NCI-H460 (cell line): ENCODE measurements at places on chromosomes 2 and 18. TPM values are rescaled to one million over a fixed set of nuclear protein-coding genes. Genes with fewer than 3 reads are reported as not detected.

- DNase-seq: no peak
These were observed 773.5 kb downstream of the CNTNAP5 start for GRCh38 chr2:124798551-124798950.

DNA sequence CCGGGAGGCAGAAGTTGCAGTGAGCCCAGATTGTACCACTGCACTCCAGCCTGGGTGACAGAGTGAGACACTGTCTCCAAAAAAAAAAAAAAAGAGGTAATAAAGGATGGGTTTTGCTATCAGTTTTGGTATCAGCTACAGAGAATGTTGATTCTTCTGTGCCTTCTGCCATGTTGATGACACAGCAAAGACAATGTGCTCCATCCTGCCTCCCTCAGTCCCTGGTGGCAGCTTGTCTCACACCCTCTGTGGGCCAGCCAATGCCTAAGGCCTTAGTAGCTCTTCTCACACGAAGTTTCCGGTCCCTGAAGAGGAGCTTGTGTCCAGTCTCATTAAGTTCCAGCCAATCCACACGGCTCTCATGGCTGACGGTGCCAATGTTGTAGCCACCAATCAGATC lies 17.6 kb downstream of the IFT172 start:
- DNase-seq: no peak

STON1 gene
- total RNA-seq: 1.0 and 1.2 TPM in 2 replicates

DNA sequence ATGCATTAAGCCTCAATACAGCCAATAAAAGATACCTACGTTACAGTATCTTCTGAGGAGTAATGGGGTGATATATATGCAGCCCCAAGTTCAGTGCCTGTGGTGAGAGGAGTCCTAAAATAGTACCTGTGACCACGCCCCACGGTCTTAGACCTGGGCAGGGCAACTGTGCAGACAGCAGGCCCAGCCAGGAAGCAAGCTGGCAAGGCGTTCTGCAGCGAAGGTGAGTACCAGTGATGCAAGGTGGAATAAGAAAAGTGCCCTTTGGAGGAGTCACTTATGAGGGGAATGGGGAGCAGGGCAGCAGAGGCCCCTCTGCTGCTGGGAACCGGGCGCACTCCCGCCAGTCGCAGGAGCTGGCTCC lies 12.7 kb upstream of the MAP3K2 start:
- DNase-seq: no peak

GRCh38 chr2:121137571-121137970 lies 147.4 kb downstream of the TFCP2L1 start:
- DNase-seq: no peak

- DNase-seq: no peak
These were observed 23.2 kb upstream of the SLC35F6 start for GRCh38 chr2:26740890-26741302.

- DNase-seq: no peak
These were observed 3.8 kb downstream of the SOCS6 start for GRCh38 chr18:70292628-70293027.

GRCh38 chr2:70012887-70013286 lies 51.5 kb upstream of the ASPRV1 start:
- no peak for DNase-seq

DNA sequence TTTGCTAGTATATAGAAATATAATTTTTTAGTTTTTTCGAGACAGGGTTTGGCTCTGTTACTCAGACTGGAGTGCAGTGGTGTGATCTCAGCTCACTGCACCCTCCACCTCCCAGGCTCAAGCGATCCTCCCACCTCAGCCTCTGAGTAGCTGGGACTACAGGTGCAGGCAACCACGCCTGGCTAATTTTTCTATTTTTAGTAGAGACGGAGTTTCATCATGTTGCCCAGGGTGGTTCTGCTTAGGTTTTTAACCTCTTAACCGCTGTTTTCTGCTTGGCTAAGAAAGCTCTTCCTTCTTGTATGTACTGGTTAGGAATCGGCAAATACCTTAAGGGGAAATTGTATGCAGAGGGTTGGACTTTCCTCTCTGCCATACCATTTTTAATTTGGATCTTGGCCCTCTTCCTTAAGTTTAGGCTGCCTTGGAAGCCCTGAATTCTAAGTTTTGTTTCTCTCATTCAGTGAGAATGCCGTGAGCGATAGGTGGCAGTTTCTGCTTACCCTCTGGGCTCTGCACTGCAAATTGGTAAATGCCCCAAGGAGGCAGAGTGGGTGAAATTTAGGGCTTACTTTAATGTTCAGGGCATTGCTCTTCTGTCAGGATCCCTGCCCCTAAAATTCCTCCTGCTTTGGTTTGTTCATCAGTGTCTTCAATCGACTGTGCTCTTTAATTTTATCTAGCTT lies 32.3 kb downstream of the EML6 start:
- DNase-seq: no peak

DNA sequence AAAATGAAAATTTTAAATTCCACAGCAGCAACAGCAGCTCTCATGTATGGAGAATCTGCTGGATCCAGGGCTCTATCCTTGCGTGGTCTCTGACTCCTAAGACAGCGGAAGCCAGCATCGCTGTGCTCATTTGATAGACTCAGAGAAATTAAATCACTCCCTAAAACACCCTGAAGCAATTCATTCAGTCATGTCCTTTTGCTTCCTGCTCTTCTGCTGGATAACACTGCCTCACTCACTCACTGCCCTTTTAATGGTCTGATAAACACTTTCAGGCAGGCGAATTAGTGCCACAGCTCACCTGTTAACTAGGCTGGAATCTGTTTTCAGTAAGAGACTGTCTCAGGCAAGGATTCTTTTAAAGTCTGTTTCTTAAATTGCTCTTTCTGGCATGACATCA lies 10.0 kb downstream of the WIPF1 start:
- no peak for DNase-seq

UGT1A4 gene
- 0.20 TPM in 1 of 2 replicates, not detected in the other for total RNA-seq

DNA sequence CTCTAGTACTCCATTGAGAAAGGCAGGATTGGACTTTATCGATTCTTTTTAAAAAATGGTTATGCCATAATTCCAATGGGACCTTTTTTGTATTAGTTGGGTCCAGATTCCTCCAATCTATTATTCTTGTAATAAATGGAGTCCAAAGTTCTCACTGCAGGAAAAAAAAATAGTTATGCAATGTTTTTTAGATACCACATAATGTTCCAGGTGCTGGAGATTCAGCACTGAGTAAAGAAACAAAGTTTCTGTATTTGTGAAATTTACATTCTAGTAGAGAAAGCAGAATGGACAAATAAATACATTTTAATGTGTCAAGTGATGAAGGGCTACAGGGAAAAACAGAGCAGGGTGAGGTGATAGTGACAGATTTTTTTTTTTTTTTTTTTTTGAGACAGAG lies 78.5 kb upstream of the MYCN start:
- DNase-seq: no peak

- DNase-seq: no peak
These were observed 154.1 kb downstream of the HDAC4 start for GRCh38 chr2:239246723-239247122.

BOLL gene
- not detected in 2 replicates for total RNA-seq

DNA sequence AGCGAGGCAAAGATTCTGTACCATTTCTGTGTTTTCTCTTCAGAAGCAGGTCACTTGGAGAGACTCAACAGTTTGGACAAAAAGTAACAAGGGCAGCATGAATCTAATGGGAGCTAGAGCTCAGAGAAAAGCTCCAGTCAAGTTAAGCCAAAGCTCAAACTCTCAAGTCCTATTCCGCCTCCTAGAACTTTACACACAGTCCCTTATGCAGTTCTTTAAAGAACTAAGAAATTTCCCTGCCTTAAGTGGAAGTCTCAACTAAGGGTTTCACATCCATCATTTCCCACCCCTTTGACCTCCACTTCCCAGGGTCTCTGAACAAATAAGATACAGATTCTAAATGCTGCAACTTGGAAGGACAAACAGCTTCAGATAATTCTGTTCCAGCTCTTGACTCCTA lies 121.3 kb upstream of the RNU4ATAC start:
- DNase-seq: no peak

GRCh38 chr2:88606371-88607030 lies 20.8 kb downstream of the EIF2AK3 start:
- no peak for DNase-seq

IL36A gene
- total RNA-seq: not detected in 2 replicates

SNORC gene
- 2.8 and 3.1 TPM in 2 replicates for total RNA-seq

DNA sequence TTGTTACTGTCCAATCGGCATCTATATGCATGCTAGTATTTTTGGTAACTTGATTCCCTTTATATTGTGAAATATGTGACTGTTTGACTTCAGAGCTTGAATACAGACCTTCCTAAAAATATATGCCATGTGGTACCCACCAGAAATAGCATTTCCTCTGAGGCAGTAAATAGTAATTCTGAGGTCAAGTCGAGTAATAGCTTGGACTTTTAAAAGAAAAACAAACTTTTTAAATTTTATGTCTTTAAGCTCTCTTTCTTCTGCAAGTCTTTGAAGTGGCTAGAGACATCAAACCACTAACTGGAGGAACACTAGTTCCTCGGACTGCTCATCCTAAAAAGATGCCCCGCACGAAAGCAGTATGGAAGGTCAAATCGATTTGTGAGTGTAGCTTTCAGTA lies 396.8 kb upstream of the SLC14A2 start:
- DNase-seq: no peak

DNA sequence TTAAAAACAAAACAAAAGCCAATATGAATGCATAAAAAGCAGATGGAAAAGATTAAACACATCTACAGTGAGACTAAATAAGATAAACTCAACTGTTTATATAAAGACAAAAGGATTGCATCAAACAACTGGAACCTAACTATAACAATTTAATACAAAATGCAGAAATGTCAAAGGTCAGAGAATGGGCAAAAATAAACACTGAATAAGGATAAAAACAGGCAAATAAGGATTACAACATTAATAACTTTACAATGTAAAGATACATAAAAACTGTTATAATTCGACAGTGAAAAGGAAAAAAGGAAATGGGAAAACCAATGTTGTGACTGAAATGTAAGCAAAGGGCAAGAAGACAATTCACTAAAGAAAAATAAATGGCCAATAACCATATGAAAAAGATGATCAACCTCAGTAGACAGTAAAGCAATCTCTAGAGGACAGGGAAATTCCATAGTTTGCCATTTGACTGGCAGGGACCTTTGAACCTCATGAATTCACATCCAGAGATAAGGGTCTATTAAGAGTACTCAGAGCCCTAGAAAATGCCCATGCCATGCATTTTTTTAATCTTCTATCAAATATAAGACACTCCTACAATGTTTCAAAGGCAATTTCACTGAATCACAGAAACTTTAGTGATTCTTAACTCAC lies 83.7 kb downstream of the TMEM131 start:
- DNase-seq: no peak

TUBA3E gene
- total RNA-seq: not detected in 2 replicates

GRCh38 chr2:146776596-146776995 lies 1068.2 kb upstream of the ACVR2A start:
- no peak for DNase-seq

GRCh38 chr2:75564026-75564688 lies 3.4 kb upstream of the EVA1A start:
- DNase-seq: no peak

DNAJC5G gene
- not detected in 2 replicates for total RNA-seq

DNA sequence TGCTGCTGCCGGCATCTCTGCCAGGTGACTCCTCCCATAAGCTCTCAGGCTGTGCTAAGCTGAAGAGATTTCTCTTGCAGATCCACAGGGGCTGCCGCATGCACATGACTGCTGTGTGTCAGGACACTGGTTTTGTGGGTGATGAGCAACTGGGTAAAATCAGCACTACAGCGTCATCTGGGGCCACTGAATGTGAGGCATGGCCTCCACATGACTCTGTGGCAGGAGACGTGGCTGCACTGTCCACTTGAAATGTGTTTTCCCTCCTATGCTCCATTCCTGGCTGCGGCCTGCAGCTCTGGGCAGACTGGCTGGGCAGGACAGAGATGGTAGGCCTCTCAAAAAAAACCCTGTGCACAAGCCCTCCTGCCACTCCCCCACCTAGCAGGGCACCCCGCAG lies 63.6 kb downstream of the MARCO start:
- no peak for DNase-seq

- DNase-seq: no peak
These were observed 212.9 kb downstream of the CYP26B1 start for GRCh38 chr2:71934595-71935261.

DNA sequence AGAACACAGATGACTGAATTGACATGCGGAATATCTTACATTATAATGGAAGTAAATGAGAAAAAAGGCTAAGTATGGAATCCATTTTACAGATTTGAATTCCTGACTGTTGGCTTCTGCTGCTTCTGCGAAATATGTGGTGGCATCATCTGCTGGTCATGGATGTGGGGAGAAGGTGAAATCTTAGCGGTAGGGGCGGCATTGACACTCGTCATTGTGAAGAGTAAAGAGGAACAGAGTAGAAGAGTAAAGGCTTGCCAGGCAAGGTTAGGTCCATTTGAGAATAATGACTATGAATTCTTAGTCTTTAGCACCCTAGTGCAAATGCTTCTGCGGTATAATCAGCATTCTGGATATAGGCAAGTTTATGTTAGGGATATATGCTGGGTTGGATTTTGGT lies 32.4 kb downstream of the ACTR3 start:
- no peak for DNase-seq

DNA sequence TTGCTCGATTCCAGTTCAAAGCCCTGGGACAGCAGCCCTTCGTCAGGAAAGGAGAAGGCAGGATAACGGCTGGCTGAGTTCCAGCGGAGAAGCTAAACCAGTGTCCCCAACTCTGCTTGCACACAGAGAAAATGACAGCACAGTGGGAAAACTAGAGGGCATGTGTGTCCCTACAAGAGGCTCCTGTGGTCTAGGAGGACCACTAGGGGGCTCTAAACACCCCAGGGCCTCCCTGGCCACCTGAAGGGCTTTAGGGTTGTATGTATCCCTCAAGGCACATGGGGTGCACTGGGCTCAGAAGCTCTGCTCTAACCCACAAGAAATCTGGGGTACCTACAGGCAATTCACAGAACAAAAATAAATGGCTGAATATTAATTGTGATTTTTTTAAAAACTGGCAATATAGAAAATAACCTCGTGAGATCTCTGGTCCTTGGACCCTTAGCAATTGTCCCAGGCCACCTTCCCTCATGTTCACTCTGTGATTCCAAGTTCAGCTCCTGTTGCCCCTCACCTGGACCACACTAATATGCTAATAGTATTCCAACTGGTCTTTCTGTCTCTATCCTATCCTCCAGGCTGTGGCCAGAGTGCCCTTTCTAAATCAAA lies 17.5 kb downstream of the STAT1 start:
- peak; percentile 49 for DNase-seq

SKOR2 gene
- total RNA-seq: not detected in 2 replicates

DNA sequence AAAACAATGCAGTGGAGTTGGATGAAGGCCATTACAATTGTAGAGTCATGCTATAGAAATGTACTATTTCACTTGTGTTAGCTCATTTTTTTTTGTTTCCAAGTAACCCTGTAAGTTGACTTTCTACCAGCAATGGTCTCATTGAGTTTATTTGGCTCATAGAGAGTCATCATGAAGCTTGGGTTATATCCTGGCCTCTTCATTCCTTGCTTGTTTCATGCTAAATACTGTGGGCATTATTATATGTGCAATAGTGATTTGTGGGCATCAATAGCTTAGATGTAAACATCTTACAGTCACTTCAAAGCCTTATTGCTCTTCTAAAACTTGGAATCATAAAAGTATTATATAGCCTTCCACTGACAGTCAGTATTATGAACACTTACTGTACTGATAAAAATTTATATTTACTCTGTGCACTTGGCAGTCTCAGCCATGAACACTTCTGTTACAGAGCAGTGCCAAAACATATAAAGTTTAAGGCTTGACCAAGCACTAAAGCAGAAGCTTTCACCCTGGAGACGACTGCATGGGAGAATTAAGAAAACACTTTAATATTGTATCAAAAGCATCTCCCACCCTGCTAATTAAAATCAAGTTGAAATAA lies 751.2 kb downstream of the SATB2 start:
- no peak for DNase-seq

DNAJC10 gene
- 168 and 193 TPM in 2 replicates for total RNA-seq

GRCh38 chr2:60556576-60557485 lies 3.4 kb upstream of the BCL11A start:
- DNase-seq: no peak
